CD4-positive, alpha-beta T cell (primary cell): ENCODE measurements at places on chromosomes 6 and 20. TPM values are rescaled to one million over a fixed set of nuclear protein-coding genes. Genes with fewer than 3 reads are reported as not detected.

Gene FOXA2
- total RNA-seq = not detected

DNA sequence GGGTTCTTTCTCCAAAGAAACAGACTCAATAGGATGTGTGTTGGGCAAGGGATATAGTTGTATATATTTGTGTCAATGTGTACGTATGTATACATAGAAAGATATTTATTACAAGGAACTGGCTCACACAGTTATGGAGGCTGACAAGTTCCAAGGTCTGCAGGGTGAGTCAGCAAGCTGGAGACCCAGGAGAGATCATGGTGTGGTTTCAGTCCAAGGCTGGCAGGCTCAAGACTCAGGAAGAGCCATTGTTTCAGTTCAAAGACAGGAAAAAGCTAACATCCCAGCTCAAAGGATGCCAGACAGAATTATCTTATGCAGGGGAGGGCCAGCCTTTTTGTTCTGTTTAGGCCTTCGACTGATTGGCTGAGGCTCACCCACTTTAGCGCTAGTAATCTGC lies 89.9 kb upstream of the RALGAPA2 start:
- no peak for DNase-seq

Gene GJA10
- total RNA-seq = not detected

DNA sequence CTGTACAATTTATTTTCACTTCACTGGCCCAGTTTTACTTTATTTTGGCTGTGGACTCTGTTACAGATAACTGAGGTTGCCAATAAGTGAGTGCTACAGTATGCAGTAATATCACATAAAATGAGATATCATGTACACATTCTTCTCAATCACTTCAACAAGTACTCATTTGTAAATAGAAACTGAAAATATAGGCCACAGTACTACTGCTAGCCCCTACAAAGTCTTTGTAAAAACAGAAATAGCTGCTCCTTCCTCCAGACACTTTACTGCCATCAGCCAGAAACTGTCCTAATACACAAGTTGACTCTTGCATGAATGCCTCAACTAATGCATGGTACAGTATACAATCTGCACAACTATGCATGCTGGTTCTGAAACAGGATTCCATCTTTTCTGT lies 9.2 kb downstream of the DTNBP1 start:
- DNase-seq = no peak

DNA sequence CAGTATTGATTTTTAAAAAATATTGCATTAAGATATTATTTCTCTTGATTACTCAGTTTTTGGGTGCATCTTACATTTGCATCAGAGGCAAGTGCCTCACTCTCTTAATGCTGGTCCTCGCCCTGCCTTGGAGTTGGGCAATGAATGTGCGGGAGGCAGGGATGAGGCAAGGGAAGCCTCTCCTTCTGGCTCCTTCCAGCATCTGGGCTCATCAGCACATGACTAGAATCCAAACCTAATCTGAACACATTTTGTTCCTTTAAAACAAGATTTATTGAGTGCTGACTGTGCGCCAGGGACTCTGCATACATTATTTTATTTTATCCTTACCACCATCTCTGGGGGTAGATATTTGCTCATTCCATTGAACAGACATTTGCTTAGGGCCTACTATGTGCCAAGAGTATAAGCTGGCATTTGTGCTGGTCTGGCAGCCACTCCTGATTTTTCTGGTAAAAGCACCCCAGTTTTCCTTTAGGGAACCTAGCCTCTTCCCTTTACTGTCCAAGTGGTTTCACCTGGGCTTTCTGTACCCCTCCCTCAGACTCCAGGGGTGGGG lies 71.9 kb upstream of the ZNFX1 start:
- DNase-seq = no peak

- no peak for DNase-seq
Measured at GRCh38 chr6:1797801-1798200, 188.1 kb downstream of the FOXC1 start.

Gene ECT2L
- total RNA-seq = not detected

- no peak for DNase-seq
Measured at GRCh38 chr6:169041078-169041477, 212.6 kb downstream of the THBS2 start.

DNA sequence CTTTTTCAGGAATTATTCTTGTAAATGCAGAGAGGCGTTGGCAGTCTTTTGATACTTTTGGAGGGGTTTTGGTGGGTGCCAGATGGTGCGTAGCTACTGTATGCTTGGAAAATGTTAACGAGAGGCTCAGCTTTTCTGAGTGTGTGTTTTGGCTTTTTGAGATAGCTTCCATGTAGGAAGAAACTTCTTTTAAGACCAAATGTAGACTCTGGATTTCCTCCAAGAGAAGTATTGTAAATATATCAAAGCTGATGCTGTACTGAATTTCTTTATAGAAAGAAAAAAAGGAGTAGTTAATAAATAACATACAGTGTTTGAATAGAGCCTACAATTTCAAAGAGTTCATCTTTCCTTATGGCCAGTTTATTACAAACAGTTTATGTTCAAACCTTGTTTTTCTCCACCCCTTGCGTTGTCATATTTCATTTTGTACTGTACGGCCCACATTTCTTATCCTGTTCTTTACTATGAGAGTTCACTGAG lies 16.7 kb downstream of the TIAM2 start:
- DNase-seq = no peak

DNA sequence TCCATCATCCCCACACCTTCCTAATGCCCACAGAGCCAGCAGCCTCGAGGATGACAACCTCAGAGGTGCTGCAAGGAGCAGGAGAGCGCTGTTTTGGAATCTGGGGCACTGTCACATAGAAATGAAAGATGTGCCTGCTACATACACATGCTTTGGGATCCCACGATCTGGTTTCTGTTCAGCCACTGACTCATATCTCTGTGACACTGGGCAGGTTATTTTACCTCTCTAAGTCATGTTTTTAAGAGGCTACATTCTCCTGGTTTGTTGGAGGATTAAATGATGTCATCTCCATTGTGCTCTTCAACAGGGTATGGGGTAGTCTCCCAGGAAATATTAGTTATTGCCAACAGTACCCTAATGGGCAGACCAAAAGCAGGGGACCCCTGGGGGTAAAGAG lies 32.6 kb upstream of the TAB2 start:
- no peak for DNase-seq

Gene PRDM1
- 83.4 TPM for total RNA-seq

Gene GPX5
- not detected for total RNA-seq

DNA sequence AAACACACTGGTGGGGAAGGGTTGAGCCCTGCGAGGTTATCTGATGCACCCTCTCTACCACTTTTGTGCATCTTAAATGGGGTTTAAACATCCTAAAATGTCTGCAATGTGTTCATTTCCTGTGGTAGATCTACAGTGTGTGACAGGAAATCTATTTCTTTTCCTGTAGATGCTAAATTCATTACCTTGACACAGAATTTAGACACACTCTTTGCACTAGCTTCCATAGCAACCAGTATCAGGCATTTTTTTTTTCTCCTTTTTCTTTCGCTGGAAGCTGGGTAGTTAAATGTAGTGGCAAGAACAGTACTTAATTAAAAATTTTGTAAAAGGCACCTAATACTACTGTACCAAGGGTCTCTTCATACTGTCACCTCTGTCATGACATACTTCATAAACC lies 141.1 kb downstream of the RFPL4B start:
- DNase-seq = no peak

Gene PSORS1C1
- total RNA-seq = not detected

Gene SLX4IP
- total RNA-seq = 1.6 TPM

- DNase-seq = no peak
Measured at GRCh38 chr20:9503526-9504245, 10.7 kb upstream of the LAMP5 start.

- no peak for DNase-seq
Measured at GRCh38 chr20:32522526-32522775, 62.7 kb downstream of the NOL4L start.

Gene SIRPD
- 0.28 TPM for total RNA-seq

GRCh38 chr6:49325891-49326290 lies 137.2 kb downstream of the MMUT start:
- DNase-seq = no peak

DNA sequence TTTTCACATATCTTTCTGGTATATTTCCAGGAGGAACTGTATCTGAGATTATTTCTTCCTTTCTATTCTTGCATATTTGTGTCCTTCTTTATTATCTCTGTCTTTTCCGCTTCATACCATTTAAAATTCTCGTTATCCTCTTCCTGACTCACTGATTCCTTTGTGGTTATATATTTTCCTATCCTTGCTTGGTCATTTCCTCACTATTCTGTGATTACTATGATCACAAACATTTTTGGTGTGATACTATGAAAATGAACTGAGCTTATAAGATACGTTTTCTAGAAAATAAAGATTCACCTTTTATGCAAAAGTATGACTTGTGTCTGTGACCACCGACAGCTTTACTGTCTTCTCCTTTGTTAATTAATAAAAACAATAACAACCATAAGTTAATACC lies 26.5 kb upstream of the MYCT1 start:
- DNase-seq = no peak

DNA sequence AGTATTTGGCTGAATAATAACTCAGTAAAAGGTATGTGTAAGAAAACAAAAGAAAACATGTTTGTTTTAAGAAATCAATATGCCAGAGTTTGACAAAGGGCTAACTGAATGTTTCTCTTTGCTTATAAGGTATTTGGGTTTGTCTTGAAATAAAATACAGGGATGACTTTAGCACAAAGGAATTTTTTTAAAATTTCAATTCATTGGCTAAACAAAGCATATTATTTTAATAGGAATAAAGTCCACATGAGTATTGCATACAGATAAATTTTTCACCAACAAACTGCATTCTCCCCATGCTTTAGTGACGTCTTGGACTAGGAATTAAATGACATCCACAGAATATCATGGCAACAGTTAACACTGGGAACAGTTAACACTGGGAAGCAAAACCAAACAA lies 480.0 kb upstream of the JAG1 start:
- DNase-seq = no peak

DNA sequence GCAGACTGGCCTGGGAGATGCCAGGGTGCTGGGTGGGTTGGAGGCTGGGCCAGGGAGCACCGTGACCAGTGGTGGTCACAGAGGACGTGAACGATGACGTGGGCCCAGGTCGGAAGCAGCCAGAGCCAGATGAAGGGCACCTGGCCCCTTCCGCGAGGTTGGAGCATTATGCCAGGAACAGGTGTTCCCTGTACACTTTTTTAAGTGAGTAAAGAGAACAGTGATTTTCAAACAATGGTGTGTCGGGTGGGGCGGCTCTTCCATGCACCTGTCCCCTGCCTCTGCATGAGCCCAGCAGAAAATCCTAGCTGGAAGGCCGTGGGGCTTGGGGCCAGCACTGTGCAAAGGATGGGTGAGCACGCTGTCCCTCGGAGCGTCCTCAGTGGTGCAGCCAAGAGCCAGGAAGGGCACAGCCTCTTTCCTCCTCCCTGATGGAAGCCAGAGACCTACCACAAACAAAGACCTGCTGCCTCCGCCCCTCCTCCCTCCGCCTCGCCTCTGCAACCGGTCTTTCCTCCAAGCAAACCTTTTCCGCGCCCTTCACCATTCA lies 350.5 kb downstream of the ZFAND3 start:
- DNase-seq = no peak

DNA sequence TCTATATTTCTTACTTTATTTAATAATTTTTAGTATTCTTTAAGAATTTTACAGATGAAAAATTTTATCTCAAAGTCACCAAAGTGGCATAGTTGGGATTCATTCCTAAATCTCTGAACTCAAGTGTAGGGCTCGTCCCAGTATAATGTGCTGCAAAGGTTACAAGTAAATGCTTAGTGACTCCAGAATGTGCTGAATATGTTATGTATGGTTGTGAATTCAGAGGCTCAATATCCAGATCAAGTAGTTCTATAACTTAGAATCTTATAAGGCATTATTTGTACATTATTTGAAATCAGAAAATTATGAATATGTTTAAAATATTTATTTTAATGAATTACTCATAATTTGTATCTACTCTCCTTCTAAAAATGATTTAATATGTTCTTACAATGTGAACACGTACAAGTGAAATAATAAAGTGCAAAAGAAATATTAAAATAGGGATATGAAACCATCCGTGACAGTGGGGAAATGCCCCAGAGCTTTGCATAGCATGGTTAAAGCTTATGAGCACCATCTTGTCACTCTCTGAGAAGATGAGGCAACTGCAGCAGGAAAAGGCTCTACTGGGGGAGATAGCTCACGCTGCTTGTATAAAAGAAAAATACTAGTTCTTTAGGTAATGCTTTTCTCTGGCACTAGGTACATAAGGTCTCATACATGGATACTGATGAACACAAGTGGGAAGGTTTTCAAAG lies 259.0 kb downstream of the FOXC1 start:
- DNase-seq = no peak

GRCh38 chr6:148455225-148455624 lies 112.6 kb downstream of the SASH1 start:
- DNase-seq = no peak

- DNase-seq = no peak
Measured at GRCh38 chr6:154261688-154262397, 94.8 kb downstream of the IPCEF1 start.

DNA sequence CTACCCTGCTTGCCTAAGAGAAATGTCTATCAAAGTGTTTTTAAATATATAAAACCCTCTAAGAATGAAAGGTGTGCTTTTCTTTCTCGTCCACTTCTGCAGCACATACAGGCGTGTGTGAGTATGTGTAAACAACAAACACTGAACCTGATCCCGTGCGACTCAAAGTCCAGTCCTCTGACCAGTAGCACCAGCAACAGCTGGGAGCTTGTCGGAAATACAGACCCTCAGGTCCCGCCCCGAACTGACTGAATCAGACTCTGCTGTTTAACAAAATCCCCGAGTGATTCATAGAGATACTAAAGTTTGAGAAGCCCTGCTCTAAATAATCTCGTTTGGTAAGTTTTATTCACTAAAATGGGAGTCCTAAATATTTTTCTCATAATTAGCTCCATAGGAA lies 208.0 kb upstream of the KCNQ5 start:
- DNase-seq = no peak

- DNase-seq = no peak
Measured at GRCh38 chr20:58646703-58647102, 4.4 kb upstream of the STX16 start.
